ENCODE measurements at places on chromosomes 7 and 10. TPM values are rescaled to one million over a fixed set of nuclear protein-coding genes. Genes with fewer than 3 reads are reported as not detected.

DNA sequence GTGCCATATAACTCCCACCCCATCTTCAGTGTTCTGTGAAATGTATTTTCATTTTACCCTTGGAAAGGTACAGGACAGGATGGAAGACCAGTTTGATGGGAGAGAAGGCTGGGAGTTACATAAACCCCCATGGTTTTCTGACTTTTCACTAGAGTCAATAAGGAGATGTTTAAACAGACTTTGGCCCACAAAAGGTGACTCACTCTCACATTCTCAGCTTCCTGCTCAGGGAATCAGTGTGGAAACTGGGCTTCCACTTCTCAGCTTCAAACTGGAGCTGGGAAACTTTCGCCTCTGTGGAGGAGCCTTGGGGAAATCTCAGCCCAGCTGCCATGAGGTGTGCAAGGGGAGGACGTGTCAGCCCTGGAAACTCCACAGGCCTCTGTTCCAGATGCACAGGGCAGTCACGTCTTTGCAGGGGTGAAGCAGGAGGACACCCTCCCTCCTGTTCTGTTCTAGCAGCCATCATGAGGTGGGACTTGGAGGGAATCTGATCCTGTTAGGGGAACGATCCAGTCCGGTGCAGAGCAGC lies 560.5 kb upstream of the GALNT17 start:
- no peaks in the 10 kb centered on the region for H3K27me3 ChIP-seq
- no peaks in the 10 kb centered on the region for H3K4me1 ChIP-seq
- H3K36me3 ChIP-seq, result no peaks in the 10 kb centered on the region
- H3K4me3 ChIP-seq, result no peak overlapping the region
- H3K27ac ChIP-seq, result no peak overlapping the region

DNA sequence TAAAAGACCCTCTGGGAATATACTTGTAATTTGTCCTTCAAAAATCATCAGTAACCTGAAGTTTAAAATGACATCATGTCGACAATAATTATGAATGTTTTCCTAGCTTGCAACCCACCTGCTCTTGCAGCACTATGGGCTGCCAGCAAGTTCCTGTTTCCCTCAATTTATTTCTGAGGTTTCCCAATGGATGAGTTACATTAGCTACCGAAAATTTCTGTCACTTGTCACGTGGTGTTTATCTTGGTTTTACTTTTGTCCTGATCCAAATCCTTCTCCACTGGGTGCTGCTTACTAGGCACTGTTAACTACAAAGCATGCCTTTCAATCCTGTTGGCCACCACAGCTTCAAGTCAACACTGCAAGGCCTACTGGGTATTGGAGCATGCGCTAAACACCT lies 31.5 kb downstream of the GIMAP8 start:
- no peaks in the 10 kb centered on the region for H3K4me1 ChIP-seq
- DNase-seq, result no peak
- H3K27me3 ChIP-seq, result no peaks in the 10 kb centered on the region

- H3K27ac ChIP-seq, result no peak overlapping the region
- DNase-seq, result no peak
- H3K4me1 ChIP-seq, result no peaks in the 10 kb centered on the region
- no peak overlapping the region for H3K4me3 ChIP-seq
- no peaks in the 10 kb centered on the region for H3K27me3 ChIP-seq
These were observed 411.3 kb downstream of the KIF20B start for GRCh38 chr10:90112681-90113080.

DNA sequence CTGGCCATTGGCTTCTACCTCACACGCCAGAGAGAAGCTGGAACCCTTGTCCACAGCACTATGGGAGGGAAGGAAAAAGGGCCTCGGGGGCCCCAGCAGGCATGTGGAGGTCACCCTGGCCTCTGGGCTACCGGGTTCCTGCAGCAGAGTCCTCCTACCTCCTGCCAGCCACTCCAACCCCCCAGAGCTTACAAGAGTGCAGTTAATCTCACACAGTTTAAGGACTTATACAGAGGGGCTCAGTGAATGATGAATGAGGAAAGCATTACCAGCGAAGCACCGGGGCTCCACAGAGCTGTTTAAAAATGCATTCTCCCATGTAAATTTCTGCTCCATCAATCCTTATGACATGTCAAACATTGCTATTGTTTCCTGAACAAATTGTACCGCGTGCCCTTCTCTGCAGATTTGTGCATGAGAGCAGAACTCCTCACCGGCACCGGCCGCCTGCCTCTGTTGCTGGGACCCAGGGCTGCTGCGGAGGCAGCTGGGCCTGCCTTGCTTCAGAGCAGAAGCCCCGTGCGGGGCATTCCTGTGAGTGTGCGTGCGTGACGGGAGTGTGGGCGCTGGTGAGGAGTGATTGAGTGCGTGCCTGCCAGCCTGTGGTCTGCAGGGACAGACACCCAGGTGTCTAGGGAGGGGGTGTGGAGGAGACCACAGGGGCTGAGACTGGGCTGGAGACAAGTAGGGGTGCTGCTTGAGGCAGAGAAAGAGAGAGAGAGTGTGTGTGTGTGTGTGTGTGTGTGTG lies 52.8 kb downstream of the C10orf105 start:
- no peaks in the 10 kb centered on the region for H3K27me3 ChIP-seq
- H3K4me3 ChIP-seq, result no peak overlapping the region

DNA sequence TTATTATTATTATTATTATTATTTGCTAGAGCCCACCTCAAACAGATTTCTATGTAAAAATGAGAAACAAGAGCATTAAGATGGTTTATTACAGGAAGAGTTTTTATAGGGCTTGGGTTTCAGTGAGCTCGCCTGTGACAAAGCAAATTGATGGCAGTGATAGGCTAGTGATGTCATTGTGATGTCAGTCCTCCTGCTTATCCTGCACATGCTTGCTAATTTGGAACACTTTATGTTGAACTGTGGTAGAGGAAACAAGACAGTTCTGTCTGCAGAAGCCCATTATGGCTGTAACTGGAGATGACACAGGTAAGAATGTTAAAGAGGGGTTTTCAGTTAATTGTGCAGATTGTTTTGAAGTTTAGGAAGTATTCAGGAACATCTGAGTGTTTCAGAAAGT lies 68.3 kb downstream of the CREM start:
- H3K36me3 ChIP-seq, result peaks cover 10% of the 10 kb centered on the region
- peak overlapping the region; percentile 45 for H3K27ac ChIP-seq
- H3K4me1 ChIP-seq, result peaks cover 2% of the 10 kb centered on the region
- no peak for DNase-seq
- H3K4me3 ChIP-seq, result peak overlapping the region; percentile 85
- H3K27me3 ChIP-seq, result no peaks in the 10 kb centered on the region

- H3K4me1 ChIP-seq, result no peaks in the 10 kb centered on the region
- peaks cover 1% of the 10 kb centered on the region for H3K36me3 ChIP-seq
- peak overlapping the region; percentile 99 for H3K4me3 ChIP-seq
These were observed 907 bp upstream of the IFRD1 start for GRCh38 chr7:112449353-112449752.

DNA sequence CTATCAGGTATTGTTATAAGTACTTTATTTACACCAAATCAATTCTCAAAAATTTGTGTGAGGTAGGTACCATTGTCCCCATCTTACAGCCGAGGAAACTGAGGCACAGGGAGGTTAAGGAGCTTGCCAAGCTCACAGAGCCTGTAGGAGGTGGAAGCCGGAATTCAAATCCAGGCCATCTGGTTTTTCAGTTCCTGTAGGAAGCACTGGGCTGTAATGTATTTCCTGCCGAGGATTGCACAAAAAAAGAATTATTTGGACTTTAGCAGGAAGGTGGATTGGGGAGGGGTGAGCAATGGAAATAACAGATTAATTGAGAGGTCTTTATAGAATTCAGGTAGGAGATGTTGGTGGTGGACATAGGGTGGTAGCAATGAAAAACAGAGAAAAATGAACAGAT lies 315.3 kb upstream of the AUTS2 start:
- H3K27ac ChIP-seq, result no peak overlapping the region
- no peaks in the 10 kb centered on the region for H3K27me3 ChIP-seq
- no peak overlapping the region for H3K4me3 ChIP-seq

DNA sequence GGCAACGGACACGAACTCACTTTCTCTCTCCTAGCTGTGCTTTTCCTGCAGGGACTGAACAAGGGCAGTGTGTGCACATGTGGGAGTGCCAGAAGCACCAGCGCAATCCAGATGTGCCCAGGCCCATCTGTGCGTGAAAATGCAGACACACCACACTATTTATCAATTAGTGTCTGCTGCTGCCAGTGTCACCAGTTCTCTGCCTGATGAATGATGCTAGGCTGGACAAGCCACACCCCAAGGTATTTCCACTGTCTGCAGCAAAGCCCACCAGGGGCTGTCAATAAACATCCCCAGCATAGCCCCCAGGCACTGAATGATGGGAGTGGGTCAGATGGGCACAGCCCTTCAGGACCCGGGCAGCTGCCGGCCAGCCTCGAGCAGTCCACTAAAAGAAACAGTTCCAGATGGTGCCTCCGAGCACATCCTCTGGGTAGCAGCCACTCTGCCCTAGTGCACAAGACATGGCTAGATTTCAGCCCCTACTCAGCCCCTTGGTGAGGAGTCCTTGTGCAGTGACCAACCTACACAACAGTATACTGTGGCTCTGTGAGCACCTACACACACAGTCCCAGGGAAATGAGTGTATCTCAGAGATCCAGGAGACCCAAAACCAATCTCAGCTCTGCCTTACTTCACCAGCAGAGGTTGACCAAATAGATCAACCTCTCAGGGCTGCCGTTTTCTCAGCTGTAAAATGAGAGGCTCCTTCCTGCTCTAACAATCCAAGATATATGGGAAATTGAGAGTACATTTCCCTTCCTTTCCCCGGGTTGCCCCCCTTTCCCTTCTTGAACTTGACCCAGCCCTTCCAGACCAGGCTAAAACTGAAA lies 314.7 kb downstream of the PLXNA4 start:
- no peaks in the 10 kb centered on the region for H3K4me1 ChIP-seq
- H3K36me3 ChIP-seq, result no peaks in the 10 kb centered on the region
- DNase-seq, result no peak
- H3K4me3 ChIP-seq, result no peak overlapping the region
- H3K27ac ChIP-seq, result no peak overlapping the region

- H3K27me3 ChIP-seq, result no peaks in the 10 kb centered on the region
- H3K4me1 ChIP-seq, result peaks cover 4% of the 10 kb centered on the region
- peak; percentile 75 for DNase-seq
- peak overlapping the region; percentile 24 for H3K4me3 ChIP-seq
- H3K36me3 ChIP-seq, result peaks cover 32% of the 10 kb centered on the region
These were observed 546.0 kb upstream of the FZD8 start for GRCh38 chr10:36188080-36188453.

SPACDR gene
- not detected for total RNA-seq

ST8SIA6 gene
- total RNA-seq, result 0.37 TPM

SFMBT2 gene
- 6.7 TPM for total RNA-seq

MMD2 gene
- 0.11 TPM for total RNA-seq

TBX20 gene
- total RNA-seq, result not detected

NEBL gene
- 20.4 TPM for total RNA-seq

AGAP3 gene
- 97.7 TPM for total RNA-seq
